Activated T-helper 1 cell treated with anti-CD3 and anti-CD28 coated beads, Interleukin-12 subunit alpha, Interleukin-12 subunit beta, Interleukin-2, Interleukin-4 antibody, amounts not matched to agents 30 ng/mL and 10 ng/mL and 1 ng/mL, durations not matched to agents 14 hours and 24 hours and 36 hours (primary cell): ENCODE measurements at places on chromosomes 16 and 17. TPM values are rescaled to one million over a fixed set of nuclear protein-coding genes. Genes with fewer than 3 reads are reported as not detected.

CHST6 gene
- total RNA-seq: not detected in 2 replicates

TBC1D3E gene
- total RNA-seq: not detected in 2 replicates

CUEDC1 gene
- total RNA-seq: 0.37 TPM in 1 of 2 replicates, not detected in the other

SARM1 gene
- total RNA-seq: 40.7 and 45.6 TPM in 2 replicates
